ENCODE measurements at places on chromosomes 5 and 9.
A peak's percentile ranks its signal among the peaks of the same experiment; 100 is the strongest.

- DNase-seq: peak; percentile 56
Measured at GRCh38 chr5:110757118-110757729, 18.4 kb downstream of the SLC25A46 start.

DNA sequence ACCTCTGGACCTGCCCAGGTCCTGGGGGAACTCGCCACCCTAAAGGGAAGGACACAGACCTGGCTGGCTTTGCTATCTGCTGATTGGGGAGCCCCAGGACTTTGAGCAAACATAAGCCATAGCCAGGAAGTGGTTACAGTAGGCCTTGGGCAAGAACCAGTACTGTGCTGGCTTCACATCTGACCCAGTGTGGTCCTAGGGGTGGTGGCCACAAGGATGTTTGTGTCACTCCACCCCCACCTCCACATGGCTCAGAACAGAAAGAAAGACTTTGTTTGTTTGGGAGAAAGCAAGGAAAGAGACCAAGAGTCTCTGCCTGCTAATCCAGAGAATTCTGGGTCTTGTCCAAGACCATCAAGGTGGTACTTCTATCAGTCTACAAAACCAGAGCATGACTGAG lies 334.2 kb downstream of the SPOCK1 start:
- no peak for DNase-seq

- DNase-seq: no peak
Measured at GRCh38 chr5:135472141-135472540, 20.0 kb upstream of the TIFAB start.

DNA sequence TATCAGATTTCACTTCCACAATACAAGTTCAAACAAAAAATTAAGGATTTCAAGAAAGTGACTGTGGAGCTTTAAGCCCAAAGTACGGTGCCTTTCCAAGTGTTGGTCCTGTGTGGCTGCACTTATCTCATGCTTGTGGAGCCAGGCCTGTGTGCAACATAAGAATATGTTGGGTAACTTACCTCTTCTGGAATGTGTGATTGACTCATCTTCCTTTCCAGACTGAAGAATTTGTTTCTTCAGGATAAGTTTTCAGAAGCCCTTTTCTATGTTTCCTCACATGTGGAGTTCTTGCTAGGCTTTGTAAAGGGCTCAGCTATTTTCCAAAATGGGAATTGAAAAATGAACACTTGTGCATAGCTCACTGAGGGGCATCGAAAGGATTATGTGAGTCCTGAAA lies 485.1 kb upstream of the PAPPA start:
- DNase-seq: no peak

GRCh38 chr5:118522626-118523025 lies 465.7 kb downstream of the DTWD2 start:
- DNase-seq: no peak

DNA sequence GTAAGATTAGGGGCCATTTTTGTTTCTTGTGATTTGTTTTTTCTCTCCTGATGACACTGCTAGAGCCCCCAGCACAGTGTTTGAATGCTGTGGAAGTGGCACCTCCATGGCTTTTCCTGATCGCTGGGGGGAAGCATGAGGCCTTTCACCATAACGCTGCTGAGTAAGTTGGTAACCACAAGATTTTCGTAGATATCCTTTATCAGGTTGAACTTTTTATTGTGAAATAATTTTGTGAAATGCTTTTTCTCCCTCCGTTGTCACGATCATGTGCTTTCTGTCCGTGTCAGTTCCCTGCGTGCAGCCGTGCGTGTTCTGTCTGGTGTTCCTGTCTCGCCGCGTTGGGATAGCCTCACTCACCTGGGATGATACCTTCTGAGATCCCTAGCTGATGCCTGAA lies 59.4 kb downstream of the EHMT1 start:
- DNase-seq: no peak

GRCh38 chr9:274406-274805 lies 59.7 kb downstream of the DOCK8 start:
- no peak for DNase-seq

DNA sequence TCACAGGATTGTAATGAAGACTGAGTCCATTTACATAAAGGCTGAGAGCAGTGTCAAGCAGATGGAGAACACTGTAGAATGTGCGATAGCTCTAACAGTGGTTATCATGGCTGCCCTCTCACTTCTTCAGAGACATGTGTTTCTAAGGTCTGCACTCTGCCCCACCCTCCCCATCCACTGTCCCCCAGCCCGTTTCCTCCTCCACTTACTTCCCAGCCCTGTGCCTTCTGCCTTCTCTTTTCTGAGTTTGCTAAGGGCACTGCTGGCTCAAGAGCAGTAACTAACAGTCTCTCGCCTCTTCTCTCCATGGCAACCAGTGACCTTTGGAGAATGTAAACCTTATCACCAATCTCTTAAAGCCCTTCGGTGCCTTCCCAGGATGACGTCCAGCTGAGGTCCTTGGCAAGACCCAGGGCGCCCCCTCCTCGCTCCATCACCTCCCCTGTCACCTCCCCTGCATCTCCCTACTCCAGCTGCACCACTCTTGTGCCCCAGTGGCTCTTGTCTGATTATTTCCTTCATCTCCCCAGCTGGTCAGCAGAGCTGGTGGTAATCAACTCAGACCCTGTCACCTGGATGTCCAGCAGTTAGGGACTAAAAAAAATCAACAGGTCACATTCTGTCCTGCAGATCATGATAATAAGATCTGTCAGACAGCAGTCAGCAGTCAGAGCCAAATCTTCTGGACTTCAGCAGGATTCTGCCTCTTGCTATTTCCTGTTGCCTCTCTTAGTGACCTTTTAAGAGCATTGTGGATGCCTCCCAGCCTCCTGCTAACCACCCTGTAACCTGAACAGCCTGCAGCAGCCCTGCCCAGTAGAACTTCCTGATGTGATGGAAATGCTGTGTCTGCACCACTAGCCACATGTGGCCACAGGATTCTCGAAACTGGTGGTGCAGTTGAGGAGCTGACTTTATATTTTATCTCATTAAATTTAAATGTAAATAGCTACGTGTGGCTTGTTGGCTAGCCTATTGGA lies 9.0 kb downstream of the FXN start:
- peak; percentile 38 for DNase-seq

GRCh38 chr5:62340392-62340791 lies 34.4 kb downstream of the KIF2A start:
- DNase-seq: no peak

DNA sequence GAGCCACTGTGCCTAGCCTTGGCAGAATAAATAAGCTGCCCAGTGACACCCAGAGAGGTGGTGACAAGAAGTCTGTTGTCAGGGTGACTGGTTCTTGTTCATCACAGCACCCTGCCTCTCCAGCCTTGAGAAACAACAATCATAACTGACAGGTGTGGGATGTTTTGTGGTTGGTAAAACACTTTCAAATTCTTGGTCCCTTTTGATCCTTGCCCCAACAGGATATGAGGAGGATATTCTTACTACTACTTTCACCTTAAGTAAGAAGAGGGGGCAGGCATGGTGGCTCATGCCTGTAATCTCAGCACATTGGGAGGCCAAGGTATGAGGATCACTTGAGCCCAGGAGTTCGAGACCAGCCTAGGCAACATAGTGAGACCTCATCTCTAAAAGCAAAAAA lies 14.2 kb upstream of the FRRS1L start:
- DNase-seq: no peak

- DNase-seq: peak; percentile 33
Measured at GRCh38 chr5:90264689-90265544, 144.6 kb downstream of the CETN3 start.

GRCh38 chr9:34124099-34124498 lies 2.4 kb downstream of the DCAF12 start:
- DNase-seq: no peak

DNA sequence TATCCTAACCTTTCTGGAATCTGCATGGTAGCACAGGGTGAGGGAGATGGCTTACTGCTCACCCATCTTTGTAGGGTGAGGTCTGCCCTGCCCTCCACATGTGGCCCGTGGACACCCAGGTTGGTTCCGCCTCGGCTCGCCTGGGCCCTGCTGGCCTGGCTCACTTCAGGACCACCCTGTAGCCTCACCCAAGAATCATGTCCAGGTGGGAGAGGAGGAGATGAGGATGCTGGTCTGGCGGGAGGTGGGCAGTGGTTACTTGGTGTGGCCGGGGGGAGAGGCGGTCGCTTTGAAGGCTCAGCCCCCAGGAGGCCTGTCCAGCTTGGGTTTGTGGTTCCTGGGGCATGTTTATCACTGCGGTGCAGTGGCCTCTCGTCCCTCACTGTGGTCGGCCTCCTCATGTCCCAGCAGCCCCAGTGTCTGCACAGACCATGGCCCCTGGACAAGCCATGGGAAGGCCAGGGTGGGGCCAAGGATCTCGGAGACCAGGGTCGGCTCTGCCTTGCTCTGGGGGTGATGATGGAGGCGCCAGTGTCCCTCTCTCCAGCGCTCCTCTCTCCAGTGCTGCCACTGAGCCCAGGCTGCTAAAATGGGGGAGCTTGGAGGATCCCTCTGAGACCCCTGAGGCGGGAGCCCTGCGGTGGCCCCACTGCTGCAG lies 4.6 kb downstream of the OBP2B start:
- DNase-seq: no peak

DNA sequence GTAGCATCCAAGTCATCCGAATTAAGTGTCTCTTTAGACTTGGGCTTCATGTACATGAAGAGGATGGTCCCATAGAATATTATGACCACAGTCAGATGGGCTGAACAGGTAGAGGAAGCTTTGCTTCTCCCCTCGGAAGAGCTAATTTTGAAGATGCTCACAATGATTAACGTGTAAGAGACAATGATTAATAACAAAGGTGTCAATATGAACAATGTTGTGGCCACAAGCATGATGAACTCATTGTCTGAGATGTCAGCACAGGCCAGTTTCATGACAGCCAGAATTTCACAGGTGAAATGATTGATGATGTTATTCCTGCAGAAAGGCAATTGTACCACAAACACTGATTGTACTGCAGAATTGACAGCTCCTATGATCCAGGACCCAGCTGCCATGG lies 626 bp downstream of the OR13C2 start:
- DNase-seq: no peak

- DNase-seq: no peak
Measured at GRCh38 chr5:87361536-87362213, 51.1 kb downstream of the CCNH start.

DNA sequence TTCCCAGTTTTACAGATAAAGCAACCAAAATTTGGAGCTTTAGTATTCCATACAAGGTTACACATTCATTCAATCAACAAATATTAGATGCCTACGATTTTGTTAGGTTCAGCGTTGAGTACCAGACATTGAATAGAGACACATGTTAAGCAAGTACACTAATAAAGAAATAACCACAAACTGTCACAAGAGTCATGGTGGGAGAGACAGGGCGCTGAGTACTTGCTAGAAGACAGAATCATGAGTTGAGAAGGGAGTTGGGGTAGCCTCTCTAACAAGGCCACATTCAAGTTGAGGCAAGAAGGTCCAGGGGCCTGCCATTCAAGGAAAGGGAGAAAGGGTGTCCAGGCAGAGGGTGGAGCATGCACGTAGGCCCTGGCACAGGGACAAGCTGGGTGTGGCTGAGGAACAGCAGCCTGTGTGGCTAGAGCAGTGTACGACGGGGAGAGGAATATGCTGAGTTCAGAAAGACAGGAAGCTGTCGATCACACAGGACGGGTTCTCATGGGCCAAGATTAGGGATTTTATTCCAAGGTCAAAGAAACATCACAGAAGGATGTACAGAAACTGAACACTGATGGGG lies 17.0 kb downstream of the CDK5RAP2 start:
- DNase-seq: no peak

DNA sequence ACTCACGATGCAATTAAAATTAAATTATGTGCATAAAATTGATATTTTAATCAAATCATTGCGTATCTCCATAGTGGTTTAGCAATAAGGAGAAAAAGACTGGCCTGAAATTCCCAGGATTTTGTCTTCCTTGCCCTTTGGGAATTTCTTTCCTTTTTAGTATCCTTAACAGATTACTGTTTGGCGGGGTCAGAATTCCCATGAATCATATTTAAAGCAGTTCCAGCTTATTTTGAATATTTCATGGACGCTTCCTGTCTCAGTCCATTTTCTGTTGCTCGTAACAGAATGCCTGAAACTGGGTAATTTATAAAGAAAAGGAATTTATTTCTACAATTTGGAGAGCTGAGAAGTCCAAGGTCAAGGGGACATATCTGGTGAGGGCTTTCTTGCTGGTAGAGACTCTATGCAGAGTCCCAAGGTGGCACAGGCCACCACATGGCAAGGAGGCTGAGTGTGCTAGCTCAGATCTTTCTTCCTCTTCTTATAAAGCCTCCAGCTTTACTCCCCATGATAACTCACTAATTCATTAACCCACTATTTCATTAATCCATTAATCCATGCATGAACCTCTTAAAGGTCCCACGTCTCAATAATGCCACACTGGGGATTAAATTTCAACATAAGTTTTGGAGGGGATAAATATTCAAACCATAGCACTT lies 37.8 kb downstream of the CDH6 start:
- no peak for DNase-seq

- DNase-seq: no peak
Measured at GRCh38 chr9:136978073-136978864, 965 bp downstream of the PTGDS start.

- DNase-seq: no peak
Measured at GRCh38 chr5:1140818-1141189, 28.9 kb upstream of the SLC12A7 start.

GRCh38 chr9:99713838-99714306 lies 107.8 kb upstream of the NR4A3 start:
- DNase-seq: no peak

- no peak for DNase-seq
Measured at GRCh38 chr9:77421506-77422265, 226.4 kb downstream of the GNA14 start.

GRCh38 chr5:77425420-77425819 lies 66.7 kb downstream of the WDR41 start:
- no peak for DNase-seq

GRCh38 chr9:89458768-89459496 lies 39.0 kb downstream of the SEMA4D start:
- no peak for DNase-seq

DNA sequence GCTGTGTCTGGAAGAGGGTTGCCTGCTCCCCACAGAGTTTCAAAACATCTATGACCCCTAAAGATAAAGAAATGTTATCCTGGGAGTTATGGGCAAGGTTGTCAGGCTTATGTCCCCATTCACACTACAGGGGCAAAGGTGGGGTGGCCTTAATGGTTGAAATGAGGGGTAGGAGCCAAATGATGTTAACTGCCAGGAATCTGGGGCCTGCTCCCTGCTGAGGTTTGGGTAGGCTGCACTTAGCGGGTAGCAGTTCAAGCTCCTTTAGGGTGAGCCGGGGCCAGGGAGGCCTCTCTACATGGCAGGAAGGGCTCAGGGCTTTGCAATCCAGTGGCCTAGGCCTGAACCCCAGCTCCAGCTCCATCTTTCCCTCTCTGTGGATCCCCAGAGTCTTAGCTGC lies 3.0 kb downstream of the FGF18 start:
- DNase-seq: no peak

DNA sequence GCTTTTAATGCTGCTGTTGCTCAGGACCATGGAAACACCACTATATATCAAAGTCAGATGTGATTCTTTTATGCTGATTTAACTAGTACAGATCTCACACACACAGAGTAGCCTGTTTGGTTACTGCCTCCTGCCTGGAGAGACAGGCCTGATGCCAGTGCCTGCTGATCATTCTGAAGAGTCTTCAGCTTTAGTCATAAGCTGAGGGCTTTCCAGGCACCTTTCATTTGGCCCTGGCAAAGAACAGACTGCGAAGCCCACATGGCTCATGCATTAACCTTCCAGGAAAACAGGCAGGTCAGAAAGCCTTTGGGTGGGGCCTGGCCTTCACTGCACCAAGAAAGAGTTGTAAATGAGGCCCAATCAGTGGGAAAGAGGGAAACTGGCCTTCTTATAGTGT lies 144.7 kb downstream of the SAXO1 start:
- no peak for DNase-seq
